ENCODE measurements at places on chromosomes 12 and 14. TPM values are rescaled to one million over a fixed set of nuclear protein-coding genes. Genes with fewer than 3 reads are reported as not detected.

The CMA1 gene
- total RNA-seq, result not detected

The BICDL1 gene
- total RNA-seq, result 9.4 TPM

The CCDC175 gene
- total RNA-seq, result not detected

The CDKN1B gene
- total RNA-seq, result 18.1 TPM

The ALG10 gene
- 4.4 TPM for total RNA-seq

The LALBA gene
- total RNA-seq, result not detected

The BCL11B gene
- total RNA-seq, result 10.1 TPM

The REC8 gene
- total RNA-seq, result 20.7 TPM

The NABP2 gene
- 43.2 TPM for total RNA-seq

The TAS2R8 gene
- not detected for total RNA-seq

The MIP gene
- total RNA-seq, result not detected

The SYT1 gene
- total RNA-seq, result 0.49 TPM

The ANKRD33 gene
- not detected for total RNA-seq

The OTX2 gene
- not detected for total RNA-seq

All from airway epithelial cell (primary cell).